Skin of body (tissue), 3 donors: ENCODE measurements at places on chromosomes 5 and 9.
A peak's percentile ranks its signal among the peaks of the same experiment; 100 is the strongest.

- DNase-seq: peak; percentile 9
Measured at GRCh38 chr9:7653262-7653661, 146.3 kb downstream of the DMAC1 start.

- DNase-seq: no peak
Measured at GRCh38 chr5:96260009-96260408, 173.0 kb downstream of the PCSK1 start.

GRCh38 chr5:20469390-20469789 lies 481.4 kb upstream of the CDH18 start:
- DNase-seq: no peak

GRCh38 chr5:77743181-77743580 lies 33.0 kb downstream of the TBCA start:
- DNase-seq: no peak

DNA sequence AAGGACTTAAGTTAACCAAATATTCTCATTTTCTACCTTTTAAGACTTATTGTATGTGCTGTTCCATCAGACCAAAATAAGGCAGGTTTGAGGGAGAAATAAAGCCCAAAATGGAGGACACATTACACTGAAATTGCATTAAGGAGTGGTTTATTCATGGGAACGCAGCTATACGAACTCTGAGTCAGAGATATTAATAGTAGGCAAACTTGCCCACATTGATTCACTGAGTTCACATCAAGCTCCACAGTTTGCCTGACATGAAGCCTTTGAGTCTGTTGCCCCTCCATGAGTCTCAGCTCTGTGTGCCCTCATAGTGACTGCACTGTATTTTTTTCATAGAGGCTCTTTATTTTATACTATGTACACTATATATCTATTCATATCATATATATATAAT lies 135.0 kb upstream of the SNX2 start:
- no peak for DNase-seq

GRCh38 chr5:114363837-114364236 lies 2.0 kb downstream of the KCNN2 start:
- no peak for DNase-seq

- no peak for DNase-seq
Measured at GRCh38 chr5:175596761-175597189, 61.1 kb upstream of the HRH2 start.

GRCh38 chr5:38621840-38622437 lies 65.5 kb upstream of the LIFR start:
- DNase-seq: no peak

DNA sequence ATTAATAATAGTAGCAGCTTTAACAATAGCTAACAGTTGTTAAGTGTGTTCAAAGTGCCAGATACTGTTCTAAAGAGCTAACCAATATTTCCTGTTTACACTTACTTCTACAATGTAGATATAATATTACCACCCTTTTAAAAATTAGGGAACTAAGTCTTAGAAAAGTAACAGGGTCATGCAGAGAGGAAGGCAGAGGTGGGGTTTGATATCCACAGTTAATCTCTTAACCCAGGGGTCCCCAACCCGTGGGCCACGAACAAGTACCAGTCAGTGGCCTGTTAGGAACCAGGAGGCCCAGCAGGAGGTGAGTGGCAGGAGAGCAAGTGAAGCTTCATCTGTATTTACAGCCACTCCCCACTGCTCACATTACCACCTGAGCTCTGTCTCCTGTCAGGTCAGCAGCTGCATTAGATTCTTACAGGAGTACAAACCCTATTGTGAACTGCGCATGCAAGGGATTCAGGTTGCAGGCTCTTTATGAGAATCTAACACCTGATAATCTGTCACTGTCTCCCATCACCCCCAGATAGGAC lies 89.1 kb downstream of the ACTL7B start:
- DNase-seq: no peak

DNA sequence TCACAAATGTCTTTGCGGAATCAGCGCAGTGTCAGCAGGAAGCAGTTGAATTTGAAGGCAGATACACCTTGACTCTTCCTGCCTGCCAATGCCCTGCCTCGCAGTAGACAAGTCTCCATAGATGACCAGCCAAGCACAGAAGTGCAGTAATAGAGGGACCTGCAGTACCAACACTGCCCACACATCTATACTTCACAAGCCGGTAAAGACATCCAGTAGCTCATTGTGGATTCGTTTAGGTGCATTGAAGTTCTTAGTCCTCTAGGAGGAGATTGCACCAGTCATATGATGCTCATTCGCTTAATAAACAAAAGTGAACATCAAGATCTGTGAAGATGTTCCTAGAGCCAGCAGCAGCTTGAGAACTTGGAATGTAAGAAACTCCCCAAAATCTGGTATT lies 7.1 kb upstream of the IFNA2 start:
- DNase-seq: no peak

DNA sequence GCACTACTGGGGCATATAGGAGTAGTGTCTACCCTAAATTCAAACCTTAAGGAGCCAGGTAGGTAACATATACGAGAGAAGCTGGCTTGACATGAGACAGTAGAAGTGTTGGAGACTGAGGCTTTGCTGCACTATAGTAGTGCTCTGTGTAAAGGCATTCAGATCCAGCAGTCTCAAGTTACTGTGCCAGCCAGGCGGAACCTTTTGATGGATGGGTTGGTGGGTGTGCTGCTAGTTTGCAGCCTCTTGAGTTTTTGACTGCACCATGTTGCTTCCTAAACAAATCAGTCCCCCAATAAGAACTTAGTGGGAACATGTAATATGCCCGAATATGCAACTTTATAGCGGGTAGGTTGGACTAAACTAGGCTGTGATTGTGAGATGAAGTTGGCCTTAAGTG lies 1.5 kb downstream of the CLTA start:
- no peak for DNase-seq

DNA sequence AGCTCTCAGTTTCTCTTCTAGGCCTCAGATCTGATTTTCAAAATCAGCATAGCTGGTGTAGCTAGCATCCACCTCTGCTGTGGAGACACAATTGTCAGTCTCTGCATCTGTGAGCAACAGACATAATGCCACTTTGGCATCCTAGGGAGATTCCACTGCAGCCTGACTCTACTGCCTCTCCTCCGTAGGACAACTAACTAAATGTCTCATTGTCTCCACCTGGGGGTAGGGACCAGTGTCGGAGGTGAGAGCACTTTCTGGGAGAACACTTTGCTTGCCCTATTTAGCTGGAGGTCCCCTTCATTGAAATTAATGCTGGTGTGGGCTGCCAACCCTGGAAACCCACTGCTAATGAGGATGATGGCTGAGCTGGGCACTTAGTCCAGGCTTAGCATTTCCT lies 1.4 kb downstream of the PPP3R2 start:
- no peak for DNase-seq

- no peak for DNase-seq
Measured at GRCh38 chr9:84054341-84055010, 73.9 kb downstream of the RMI1 start.

DNA sequence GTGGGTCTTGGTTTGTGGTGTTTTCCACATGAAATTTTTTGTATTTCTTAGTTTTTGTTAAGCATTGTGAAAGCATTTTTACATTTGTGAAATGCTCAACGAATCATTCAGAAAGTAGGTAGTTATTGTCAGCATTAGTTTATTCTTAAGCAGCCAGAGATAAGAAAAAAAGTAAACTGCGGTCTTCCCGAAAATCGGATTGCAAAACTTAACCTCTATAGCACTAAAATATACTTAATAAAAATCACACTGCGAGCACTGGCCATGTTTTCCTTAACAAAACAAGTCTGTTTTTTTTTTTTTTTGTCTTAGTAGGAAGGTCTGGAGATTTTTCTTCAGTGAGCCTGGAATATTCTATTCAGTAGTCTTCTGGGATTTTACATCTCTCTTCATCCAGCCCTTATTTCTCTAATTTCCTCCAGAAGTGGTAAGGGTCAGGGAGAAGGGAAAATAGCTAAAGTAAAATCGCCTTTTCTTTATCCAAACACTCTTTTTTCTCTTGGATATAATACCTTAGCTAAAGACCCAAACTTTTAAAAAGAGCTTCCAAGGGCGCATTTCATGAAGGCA lies 289.9 kb downstream of the DMAC1 start:
- DNase-seq: no peak

- DNase-seq: no peak
Measured at GRCh38 chr5:98556712-98557111, 216.8 kb upstream of the RGMB start.

DNA sequence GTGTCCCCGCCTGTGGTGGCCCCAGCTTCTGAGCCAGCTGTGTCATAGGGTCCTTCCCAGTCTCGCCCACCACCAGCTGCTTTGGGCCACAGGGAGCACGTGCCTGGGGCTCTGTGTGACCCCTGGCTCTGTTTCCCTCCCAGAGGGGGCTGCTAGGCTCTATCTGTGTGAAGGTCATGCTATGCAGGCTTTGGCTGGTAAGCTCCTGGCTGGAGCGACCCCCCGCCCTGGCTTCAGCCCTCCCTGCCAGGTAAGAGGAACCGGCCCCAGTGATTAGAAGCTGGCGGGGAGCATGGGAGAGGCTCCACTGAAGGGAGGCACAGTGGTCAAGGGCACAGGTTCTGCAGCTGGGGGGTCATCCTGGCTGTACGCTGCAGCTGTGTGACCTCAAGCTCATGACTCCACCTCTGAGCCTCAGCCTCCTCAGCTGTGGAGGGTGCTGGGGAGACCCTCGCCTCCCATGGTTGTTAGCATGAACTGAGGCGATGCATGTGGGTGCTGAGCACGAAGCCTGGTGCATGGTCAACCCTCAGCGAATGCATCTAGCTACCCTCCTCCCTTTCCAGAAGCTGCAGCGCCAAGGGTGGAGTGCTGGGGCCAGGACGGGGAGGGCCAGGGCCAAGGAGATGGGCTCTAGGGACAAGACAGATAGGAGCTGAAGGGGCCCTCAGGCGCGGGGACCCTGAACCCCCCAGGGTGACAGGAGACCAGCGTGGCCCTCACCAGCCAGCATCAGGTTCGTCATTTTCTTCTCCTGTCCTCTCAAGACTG lies 163.8 kb upstream of the MVB12B start:
- DNase-seq: no peak

DNA sequence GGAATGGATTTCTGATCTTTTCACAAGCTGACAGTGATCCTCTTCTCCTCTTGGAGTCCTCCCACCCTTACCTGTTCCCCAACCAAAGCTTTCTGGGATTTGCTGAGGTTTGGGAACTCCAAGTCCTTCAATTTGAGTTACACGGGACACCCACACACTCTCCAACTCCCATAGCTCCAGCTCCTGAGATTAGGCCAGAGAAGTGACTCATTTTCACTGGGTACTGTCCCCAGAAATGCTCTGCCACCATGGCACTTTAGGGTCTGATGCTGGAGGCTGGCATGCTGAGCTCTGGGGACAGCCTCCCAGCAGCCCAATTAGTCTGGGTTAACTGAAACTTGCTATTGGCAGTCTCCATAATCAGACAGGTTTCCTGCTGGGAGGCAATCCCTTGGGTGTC lies 14.0 kb upstream of the HRCT1 start:
- no peak for DNase-seq

- no peak for DNase-seq
Measured at GRCh38 chr5:125148706-125149105, 402.3 kb upstream of the ZNF608 start.

GRCh38 chr5:84260140-84260539 lies 124.5 kb downstream of the EDIL3 start:
- no peak for DNase-seq

- DNase-seq: no peak
Measured at GRCh38 chr5:153276151-153276550, 214.3 kb upstream of the GRIA1 start.

- DNase-seq: no peak
Measured at GRCh38 chr9:91882627-91883026, 67.4 kb downstream of the ROR2 start.

GRCh38 chr9:536597-537511 lies 304.6 kb upstream of the DMRT1 start:
- no peak for DNase-seq

GRCh38 chr9:3059781-3060468 lies 216.0 kb upstream of the PUM3 start:
- DNase-seq: no peak

- no peak for DNase-seq
Measured at GRCh38 chr9:7756088-7756487, 43.5 kb downstream of the DMAC1 start.

DNA sequence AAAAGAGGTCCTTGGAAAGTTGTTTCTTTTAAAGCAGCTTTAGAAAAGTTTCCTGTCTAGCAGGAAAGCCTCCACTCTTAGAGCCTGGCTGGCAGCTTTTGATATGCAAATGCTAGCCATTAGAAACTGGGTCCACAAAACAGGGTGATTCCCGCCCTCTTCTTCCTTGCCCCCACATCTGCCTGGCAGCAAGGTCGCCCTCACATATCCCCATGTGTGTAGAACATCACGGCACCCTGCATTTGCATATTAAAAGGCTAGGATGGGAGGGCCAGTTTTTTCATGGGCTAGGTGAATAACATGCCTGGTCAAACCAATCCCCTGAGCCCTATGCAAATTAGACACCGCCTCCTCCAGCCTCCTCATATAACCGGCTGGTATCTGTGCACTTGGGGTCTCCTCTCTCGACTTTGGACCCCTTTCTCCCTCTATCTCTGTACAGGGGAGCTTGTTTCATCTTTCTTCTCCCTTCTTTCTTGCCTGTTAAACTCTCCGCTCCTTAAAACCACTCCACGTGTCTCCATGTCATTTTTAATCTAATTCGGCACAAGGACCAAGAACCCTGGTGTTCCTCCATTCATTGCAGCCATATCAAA lies 426.8 kb upstream of the CTNND2 start:
- DNase-seq: no peak

DNA sequence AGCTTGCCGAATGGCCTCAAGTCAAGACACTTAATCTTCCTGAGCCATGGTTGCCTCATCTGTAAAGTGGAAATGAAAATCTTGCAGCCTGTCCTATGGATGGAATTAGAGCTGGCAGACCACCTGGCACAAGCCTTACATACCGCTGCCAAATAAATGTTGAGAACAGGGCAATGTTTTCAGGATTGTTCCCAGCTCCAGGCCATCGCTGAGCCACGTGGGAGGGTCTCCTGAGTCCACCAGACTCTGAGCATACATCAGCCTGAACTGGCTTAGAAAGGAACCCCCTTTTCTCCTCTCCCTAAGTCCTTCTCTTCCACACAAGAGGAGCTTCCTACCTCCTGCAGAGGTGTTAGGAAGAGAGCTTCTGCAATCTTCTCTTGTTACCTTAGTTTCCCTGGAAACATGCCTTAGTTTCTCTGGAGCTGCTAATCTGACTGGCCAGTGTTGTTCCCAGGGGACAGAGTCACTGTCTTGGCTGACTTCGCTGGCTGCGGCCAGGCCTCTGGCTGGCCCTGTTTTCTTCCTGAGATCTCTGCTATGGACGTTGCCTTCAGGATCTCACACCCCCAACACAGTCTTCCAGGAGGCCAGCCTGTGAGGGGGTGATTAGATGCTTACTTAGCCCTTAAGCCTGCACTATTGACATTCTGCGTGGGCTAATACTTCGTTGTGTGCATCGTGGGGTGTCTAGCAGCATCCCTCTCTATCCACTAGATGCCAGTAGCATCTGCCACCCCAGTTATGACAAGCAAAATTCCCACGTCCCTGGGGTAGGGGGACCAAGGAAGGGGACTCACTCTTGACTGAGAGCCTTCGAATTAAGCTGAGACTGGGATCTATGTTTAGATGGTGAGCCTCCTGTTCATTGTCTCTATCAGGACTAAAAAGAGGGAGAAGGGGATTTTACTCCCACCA lies 62.2 kb downstream of the BOD1 start:
- DNase-seq: no peak

- no peak for DNase-seq
Measured at GRCh38 chr5:6833406-6833805, 120.2 kb downstream of the TENT4A start.
